ENCODE measurements at places on chromosomes 4 and X. TPM values are rescaled to one million over a fixed set of nuclear protein-coding genes. Genes with fewer than 3 reads are reported as not detected.

Gene NAA11
- total RNA-seq = not detected

Gene ZNF81
- total RNA-seq = 12.3 TPM

Gene DGKK
- total RNA-seq = not detected

Gene MAGEC2
- total RNA-seq = not detected

Gene NEIL3
- total RNA-seq = 0.46 TPM

Gene SRPX2
- 40.3 TPM for total RNA-seq

Gene SLC6A8
- total RNA-seq = 42.3 TPM

Gene OTC
- 2.9 TPM for total RNA-seq

Gene PRRG1
- 9.3 TPM for total RNA-seq

Gene ERCC6L
- 0.14 TPM for total RNA-seq

Gene IL21
- total RNA-seq = not detected

Gene GNRHR
- not detected for total RNA-seq

Gene ASB12
- not detected for total RNA-seq

Gene GATA1
- total RNA-seq = not detected

Gene SAGE1
- total RNA-seq = not detected

Gene TACR3
- not detected for total RNA-seq

Gene HHIP
- 0.79 TPM for total RNA-seq

Gene CCDC149
- total RNA-seq = 30.9 TPM

Gene ARL13A
- total RNA-seq = not detected
